CD8-positive, alpha-beta memory T cell (primary cell): ENCODE measurements at places on chromosomes 3 and 15. TPM values are rescaled to one million over a fixed set of nuclear protein-coding genes. Genes with fewer than 3 reads are reported as not detected.

Gene ALG3
- 59.4 TPM for total RNA-seq

- no peak overlapping the region for H3K4me3 ChIP-seq
- no peaks in the 10 kb centered on the region for H3K4me1 ChIP-seq
- H3K27ac ChIP-seq = no peak overlapping the region
These were observed 161.2 kb upstream of the RGMA start for GRCh38 chr15:93250209-93250608.

DNA sequence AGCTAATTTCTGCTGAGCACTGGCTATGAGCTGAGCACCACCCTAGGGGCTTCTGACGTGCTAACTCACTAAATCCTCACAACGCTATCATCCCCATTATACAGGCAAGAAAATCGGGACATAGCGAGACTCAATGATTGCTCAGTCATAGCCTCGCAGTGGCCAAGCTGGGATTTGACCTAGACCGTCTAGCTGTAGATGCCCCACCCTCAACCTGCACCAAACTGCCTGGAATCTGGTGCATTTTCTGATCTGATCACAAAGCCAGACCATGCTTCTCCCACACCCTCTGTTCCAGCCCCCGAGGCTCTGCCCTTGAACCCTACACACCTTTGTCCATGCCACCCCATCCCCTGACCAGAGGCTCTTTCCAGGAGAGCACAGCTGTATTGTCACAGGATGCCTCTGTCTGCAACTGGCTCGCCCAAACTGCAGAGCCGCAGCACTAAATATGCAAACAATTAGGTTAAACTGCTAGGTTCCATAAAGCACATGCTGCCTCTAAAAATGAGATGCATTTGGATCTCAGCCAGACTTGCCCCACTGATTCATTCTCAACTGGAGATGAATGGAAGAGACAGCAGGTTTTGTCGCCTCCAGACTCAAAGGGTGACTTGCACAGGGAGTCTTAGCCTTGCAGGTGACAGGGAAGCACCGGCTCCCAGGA, 95.2 kb downstream of the NUP210 start:
- H3K27me3 ChIP-seq = no peaks in the 10 kb centered on the region
- DNase-seq = no peak
- H3K36me3 ChIP-seq = peaks cover 82% of the 10 kb centered on the region
- no peak overlapping the region for H3K27ac ChIP-seq

- H3K36me3 ChIP-seq = no peaks in the 10 kb centered on the region
- DNase-seq = no peak
- no peak overlapping the region for H3K27ac ChIP-seq
These were observed 33.6 kb upstream of the UBE2E2 start for GRCh38 chr3:23169551-23169950.

DNA sequence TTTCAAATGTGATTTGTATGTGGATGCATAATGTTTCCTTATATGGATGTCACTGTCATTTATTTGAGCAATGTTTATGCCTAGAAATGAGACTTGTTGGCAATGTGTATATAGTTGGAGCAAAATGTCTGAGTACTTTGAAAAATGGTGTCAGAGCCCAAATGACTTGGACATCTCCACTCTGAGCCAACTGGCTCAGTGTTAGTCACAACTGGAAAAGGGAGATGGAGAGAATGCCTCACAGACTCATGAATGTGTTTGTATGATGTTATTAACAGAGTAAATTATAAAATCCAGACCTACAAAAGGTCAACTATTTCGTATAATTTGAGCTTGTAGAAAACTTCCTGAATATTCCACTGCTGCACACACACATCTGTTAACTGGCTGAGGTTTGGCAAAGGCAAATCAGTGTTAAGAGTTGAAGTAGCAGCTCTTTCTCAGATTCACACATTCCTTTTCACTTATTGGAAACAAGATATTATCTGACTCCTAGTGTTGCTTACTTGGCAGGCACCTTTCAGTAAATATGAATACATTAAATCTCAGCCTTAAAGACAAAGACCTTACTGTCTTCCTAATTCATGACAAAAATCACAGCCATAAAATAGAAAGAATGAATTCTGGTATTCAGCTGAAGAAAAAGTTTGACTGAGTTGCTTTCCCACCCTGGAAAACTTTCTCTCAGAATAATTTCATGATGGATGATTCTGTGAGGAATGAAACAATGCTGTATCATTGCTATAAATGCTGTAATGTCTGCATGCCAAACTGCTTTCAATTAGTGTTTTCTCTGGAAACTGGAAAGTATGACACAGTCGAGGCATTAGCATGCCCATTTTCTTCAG, 27.0 kb downstream of the ADIPOQ start:
- no peaks in the 10 kb centered on the region for H3K27me3 ChIP-seq
- no peak overlapping the region for H3K4me3 ChIP-seq
- no peak overlapping the region for H3K27ac ChIP-seq
- H3K36me3 ChIP-seq = no peaks in the 10 kb centered on the region
- H3K4me1 ChIP-seq = peaks cover 16% of the 10 kb centered on the region

DNA sequence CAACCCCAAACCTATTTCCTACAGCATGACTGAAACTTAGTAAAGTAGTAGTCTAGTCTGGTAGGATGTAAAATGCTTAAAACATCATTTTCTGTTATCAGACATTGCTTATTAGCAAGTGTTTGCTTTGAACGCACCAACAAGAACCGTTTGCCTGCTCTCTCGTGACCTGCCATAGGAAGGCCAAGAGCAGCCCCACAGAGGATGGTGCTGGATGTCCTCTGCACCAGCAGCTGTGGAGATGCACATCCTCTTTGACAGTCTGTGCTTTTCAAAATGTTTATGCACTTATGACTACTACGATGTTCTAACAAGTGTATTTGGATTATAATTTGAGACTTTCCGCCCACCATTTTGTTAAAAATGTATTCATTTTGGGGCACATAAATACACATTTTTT, 59.6 kb downstream of the PDE8A start:
- H3K4me3 ChIP-seq = no peak overlapping the region
- no peak overlapping the region for H3K27ac ChIP-seq
- DNase-seq = no peak
- no peaks in the 10 kb centered on the region for H3K36me3 ChIP-seq

DNA sequence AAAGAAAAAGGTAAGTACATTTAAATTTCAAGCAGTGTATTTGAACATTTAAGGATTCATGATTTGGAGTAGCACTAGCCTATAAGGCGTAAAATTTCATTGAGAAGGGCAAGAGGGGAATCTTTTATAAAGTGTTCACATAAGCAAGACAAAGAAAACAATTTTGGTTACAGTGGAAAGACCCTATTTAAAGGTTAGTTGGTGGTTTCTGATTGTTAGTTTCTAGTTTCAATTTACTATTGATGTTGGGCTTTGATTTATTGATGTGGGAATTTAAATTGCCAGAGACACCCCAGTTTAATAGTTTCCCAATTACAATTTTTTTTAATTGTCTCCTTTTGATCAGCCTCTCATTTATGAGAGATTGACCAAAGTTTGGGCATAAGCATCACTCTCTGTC, 19.5 kb downstream of the ROBO2 start:
- no peak overlapping the region for H3K27ac ChIP-seq
- no peak for DNase-seq
- no peaks in the 10 kb centered on the region for H3K36me3 ChIP-seq
- H3K4me3 ChIP-seq = no peak overlapping the region
- no peaks in the 10 kb centered on the region for H3K4me1 ChIP-seq
- H3K27me3 ChIP-seq = no peaks in the 10 kb centered on the region
